ENCODE measurements at places on chromosomes 6 and 20. TPM values are rescaled to one million over a fixed set of nuclear protein-coding genes. Genes with fewer than 3 reads are reported as not detected.

The SLCO4A1 gene
- 42.0 TPM for total RNA-seq

The TRAPPC3L gene
- total RNA-seq, result not detected

The PRSS16 gene
- 0.55 TPM for total RNA-seq

The CST7 gene
- 131 TPM for total RNA-seq

The IL17A gene
- 0.63 TPM for total RNA-seq

The SOX18 gene
- not detected for total RNA-seq

The SDCBP2 gene
- 3.7 TPM for total RNA-seq

The SAMD5 gene
- total RNA-seq, result 0.02 TPM

The L3MBTL1 gene
- 4.6 TPM for total RNA-seq

The MATN4 gene
- not detected for total RNA-seq

The FAM135A gene
- 5.8 TPM for total RNA-seq

The ARFGEF3 gene
- 0.09 TPM for total RNA-seq

The PSORS1C2 gene
- total RNA-seq, result not detected

The SFT2D1 gene
- 60.9 TPM for total RNA-seq

The FKBP5 gene
- total RNA-seq, result 58.8 TPM

The MOG gene
- total RNA-seq, result not detected

The OLIG3 gene
- total RNA-seq, result 0.40 TPM

The KHDC1 gene
- total RNA-seq, result 6.3 TPM

The FOXF2 gene
- not detected for total RNA-seq

Data from CD8-positive, alpha-beta memory T cell (primary cell).